NCI-H1436 treated with DMSO at 0.1 percent for 48 hours (cell line): ENCODE measurements at places on chromosomes 6 and 20.
A peak's percentile ranks its signal among the peaks of the same experiment; 100 is the strongest.

DNA sequence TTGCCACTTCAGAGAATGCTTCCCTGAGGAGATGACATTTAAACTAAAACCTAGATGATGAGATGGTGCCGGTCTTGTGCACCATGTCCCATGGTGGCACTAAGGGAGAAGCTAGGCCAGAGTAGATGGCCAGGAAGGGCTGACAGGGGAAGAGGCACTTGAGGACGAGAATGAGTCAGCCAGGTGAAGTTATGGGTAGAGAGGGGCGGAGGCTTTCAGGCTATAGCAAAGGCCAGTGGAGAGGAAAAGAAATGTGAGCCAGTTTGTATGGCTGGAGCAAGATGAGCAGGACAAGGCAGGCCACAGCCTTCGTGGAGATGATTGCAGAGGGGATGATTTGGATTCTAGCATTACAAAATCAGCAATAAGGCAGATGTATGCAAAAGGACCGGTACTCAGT lies 44.7 kb upstream of the ADGRF4 start:
- DNase-seq, result no peak

DNA sequence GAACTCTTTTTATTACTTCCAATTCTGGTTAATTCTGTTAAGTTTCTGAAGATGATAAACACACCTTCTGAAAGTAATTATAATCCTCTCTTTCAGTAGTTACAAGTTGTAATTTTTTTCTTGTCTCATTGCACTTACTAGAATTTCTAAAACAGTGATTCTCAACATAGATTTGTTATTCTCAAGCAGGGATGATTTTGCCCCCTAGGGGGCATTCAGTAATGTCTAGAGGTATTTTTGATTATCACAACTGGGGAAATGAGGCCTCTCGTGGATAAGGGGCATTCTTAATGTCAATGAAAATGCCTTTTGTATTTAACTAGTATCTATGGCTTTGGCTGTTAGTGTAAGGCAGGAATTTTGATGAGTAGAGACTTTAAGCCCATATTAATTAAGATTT lies 39.4 kb upstream of the MAFB start:
- DNase-seq, result no peak

DNA sequence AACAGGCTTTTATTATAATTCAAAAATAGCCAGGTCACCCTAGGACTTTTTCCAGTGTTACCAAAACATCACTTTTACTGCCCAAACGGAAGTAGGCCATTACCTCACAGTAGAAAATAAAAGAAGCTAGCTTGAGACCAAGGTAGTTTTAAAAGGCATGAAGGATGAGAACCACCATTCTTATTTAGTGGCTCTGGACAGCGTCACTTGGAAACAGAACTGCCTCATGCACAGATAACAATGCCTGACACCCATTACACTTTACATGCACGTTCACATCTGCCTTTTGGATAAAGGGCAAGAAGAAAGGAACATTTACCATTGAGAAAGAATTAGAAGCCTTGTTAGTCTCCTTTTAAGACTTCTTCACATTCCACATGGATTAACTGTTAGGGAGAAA lies 1.9 kb upstream of the PAQR8 start:
- DNase-seq, result no peak

DNA sequence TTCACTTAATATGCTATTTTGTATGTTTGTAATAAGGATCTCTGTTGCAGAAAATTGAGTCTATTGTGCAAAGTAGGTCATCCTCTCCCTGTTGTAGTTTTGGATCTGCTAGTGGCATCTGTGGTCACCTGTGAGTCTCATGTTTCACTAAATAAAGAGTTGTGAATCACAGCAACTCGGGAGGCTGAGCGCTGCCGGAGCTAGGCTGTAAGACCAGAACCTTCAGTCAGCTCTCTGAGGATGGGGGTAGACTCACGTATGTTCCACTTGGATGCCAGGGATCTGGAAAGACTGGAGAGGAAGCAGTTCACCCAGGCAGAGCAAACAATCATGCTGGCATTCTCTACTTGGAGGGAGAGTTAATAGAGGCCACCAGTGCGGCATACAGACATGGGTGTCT lies 187.3 kb upstream of the FOXA2 start:
- DNase-seq, result no peak

GRCh38 chr6:119323478-119323877 lies 26.1 kb downstream of the MAN1A1 start:
- no peak for DNase-seq

DNA sequence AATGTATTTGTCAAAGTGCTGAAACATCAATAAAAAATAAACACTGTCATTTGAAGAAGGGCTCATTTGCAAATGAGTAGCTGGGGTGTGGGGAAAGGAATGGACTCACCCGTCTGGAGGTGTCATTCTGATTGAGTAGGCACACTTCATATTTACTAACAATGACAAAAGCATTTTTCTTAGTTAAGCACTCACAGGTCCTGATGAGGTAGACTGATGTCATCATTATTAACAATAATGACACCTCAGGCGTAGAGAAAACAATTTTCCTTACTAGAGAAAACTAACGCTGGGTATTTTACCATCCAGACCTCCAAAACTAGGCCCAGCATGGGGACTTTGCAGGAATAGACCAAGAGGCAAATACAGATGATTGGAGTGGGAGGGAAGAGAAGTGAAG lies 76.0 kb downstream of the UNC5CL start:
- no peak for DNase-seq

- DNase-seq, result no peak
These were observed 70.7 kb upstream of the LTV1 start for GRCh38 chr6:143772116-143773086.

DNA sequence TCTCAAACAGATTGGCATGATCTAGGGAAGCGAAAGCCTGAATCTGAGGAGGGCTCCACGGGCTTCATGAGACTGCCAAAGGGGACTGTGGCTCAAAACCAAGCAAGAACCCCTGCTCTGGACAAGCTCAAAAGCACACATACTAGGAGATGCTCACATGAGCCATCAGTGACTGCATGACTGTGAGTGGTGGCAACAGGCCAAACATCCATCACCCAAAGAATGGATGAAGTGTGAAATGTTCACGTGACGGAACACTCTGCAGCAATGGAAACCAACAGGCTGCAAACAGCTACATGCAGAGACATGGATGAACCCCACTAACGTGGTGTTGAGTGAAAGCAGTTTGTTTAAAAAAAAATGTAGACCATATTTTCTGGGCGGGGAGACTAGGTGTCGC lies 136.3 kb downstream of the PREX1 start:
- DNase-seq, result no peak

- no peak for DNase-seq
These were observed 13.2 kb upstream of the GPR6 start for GRCh38 chr6:109964949-109965348.

GRCh38 chr6:8982668-8983067 lies 547.3 kb upstream of the SLC35B3 start:
- DNase-seq, result no peak

- DNase-seq, result no peak
These were observed 79.1 kb downstream of the SLC22A23 start for GRCh38 chr6:3377536-3378397.

GRCh38 chr6:169082093-169082492 lies 171.6 kb downstream of the THBS2 start:
- DNase-seq, result no peak

DNA sequence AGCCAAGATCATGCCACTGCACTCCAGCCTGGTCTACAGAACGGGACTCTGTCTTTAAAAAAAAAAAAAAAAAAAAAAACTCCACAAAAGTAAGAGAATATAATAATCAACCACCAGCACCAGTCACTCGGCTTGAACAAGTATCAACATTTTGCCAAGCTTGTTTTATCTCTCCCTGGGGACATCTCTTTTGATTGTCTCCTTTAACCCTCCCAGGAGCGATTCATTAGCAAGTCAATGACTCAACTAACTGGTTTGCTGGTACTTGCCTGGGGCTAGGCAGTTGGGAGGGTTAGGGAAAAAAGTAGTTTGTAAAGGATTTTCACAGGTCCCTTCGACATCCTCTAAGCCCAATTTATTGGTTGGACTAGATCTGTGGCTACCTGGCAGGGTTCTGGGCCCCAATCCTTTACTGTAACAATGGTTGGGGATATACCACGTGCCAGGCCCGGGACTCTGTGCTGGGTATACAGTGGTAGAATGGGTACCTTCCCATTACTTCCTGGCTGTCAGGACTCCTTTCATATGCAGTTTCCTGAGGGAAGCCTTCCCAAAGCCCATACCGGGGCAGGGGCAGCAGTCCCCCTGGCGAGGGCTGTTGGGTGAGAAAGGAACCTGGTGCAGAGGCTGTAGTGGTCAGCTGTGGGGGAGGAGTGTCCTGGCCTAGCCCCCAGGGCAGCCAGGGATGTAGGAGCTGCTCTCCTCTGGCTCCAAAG lies 12.2 kb downstream of the TGIF2 start:
- DNase-seq, result peak; percentile 23

- DNase-seq, result no peak
These were observed 308.3 kb upstream of the PREP start for GRCh38 chr6:105711216-105711615.

GRCh38 chr6:29547573-29547972 lies 12.0 kb downstream of the UBD start:
- no peak for DNase-seq

GRCh38 chr6:122035173-122035572 lies 364.3 kb upstream of the HSF2 start:
- DNase-seq, result no peak

DNA sequence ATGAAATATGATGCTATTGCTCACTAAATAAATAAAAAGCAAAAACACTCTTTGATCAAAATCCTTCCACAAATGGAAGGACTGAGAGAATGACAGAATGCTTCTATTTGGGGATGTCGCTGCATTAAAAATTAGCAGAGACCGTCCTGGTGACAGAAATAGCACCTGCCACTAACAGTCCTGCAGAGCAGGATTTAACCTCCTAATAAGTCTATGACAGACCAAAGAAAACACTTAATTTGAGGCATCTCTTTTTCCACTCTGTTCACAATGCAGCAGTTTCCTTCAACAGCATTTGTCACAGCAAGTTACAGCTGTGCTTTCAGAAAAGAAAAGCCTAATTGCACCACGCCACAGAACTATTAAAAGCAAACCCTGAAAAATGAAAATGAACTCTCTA lies 140.6 kb upstream of the BEND6 start:
- no peak for DNase-seq

DNA sequence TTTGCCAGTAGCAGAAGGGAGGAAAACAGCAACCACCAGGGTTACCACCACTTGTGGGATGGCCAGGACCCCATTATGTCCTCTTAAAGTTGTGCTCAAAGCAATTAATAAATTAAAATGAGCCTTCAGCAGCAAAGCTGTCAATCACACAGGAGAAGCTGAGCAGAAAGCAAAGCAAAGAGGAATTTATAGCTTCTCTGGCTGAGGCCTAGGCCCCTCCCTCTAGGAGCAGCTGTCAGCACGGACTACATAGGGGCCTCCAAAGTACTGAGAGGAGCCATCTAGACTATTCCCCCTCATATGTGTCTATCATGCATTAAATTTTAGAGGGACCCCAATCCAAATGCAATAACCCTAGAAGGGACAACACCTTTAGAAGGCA lies 6.4 kb downstream of the CCND3 start:
- no peak for DNase-seq

DNA sequence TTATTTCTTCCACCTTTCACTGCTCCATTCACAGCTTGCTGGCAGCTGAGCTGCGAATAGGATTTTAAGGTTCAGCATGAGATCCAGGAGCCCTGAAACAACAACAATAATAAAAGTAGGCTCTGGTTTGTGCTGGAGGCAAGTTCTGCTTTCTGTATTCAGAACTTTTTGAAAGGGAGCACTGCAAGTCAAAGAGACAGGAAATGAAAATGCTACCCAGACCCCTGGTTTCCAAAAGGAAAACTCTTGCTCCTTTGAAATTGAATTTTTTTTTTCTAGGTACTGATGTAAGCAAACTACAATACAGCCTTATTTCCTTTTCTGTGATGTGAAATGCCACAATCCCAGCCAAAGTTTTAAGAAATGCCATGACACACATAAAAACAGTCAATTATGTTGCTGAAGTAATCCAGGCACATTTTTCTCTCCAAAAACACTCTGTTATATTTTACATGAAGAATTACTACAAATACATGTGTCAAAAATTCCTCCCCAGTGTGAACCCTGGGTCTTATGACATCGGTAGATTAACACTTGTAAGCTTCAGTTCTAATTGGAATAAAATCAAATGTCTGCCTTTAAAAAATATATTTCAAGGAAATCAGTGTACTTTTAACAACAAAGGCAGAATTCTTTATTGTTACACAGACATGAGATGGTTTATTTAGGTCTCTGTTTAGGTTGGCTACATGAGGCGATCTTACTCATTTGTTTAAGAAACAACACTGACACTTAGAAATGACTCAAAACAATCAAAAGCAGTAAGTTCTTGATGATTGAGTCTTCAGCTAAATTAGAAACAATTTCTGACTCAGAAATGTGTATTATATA lies 656.7 kb downstream of the EPHA7 start:
- no peak for DNase-seq

DNA sequence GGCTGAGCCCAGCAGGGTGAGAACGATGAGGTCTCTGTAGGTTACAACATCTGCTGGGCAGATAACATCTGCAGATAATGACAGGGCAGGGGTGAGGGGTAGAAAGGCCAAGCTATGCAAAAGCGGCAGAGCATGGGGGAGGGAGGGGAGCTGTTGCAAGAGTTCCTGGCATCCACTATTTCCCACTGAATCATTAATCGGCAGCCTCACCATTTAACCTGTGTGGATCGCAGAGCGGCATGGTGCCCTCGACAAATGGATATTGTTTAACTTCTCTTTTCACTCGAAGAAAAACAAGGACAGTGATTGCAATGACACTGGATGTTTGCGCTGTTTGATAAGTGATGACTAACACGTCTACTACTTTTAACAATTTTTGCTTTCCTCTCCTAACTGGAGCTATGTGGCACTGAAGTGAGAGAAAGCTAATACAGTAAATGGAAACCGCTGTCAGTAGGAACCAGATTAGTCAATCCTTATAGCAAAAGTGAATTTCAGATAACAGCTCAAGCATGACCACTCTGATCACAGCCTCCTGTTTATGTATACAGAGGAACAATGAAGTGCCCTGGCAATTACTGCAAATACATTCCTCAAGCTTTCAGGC lies 381.5 kb downstream of the TFAP2A start:
- DNase-seq, result no peak

DNA sequence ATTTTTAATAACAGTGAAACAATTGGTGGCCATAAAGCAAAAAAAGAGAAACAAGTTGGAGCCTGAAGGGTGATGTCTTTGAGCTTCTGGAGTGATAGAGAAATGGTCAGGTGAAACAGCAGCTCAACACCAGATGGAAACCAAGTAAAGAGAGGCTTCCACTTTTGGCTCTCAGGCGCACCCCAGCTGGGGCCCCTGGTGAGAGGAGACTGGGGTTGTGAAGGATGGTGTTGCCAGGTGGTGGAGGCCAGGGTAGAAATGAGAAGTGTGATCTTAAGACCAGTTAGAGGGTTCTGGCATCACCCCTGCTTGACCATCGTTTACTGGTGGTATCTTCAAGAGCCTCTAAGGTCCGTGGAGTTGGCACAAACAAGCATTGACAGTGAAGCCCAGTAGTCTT lies 126.0 kb upstream of the AKIRIN2 start:
- DNase-seq, result no peak

DNA sequence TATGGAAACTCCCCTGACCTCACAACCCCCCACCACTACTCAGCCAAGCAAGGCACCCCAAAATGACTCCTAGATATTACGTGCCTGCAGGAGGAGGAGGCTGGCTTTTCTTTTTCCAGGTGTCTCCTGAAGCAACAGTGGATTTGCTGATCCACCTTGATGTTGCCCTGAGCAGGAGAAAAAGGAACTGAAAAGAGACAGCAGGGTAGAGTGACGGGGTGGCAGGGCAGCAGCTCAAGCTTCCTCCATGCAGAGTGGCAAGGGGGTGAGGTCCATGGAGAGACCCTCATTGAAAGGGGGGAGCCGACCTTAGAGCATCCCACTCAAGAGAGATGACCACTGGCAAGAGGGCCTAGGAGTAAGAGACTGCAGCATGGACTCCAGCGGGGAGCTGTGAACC lies 112.0 kb upstream of the SIRPA start:
- DNase-seq, result no peak

GRCh38 chr20:48846516-48847492 lies 19.0 kb upstream of the PREX1 start:
- DNase-seq, result no peak
